ENCODE measurements at places on chromosomes 6 and 20.
A peak's percentile ranks its signal among the peaks of the same experiment; 100 is the strongest.

DNA sequence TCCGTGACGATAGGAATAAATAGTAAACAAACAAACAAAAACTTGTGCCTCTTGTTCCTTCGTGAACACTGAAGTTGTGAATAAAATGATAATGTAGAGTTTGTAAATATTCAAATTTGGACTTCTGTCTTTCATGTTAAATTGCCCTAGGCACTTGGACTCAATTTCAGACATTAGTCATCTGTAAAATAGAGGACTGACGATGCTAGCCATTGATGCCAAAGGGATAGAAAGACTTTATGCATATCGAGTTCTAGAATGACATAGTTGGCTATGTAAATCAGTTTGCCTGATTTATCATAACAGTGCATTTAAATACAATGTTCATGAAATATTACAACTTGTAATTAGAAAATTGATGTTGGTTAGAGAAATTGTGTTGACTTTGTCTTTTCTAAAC is 45.9 kb upstream of the FLRT3 start:
- DNase-seq, result no peak

DNA sequence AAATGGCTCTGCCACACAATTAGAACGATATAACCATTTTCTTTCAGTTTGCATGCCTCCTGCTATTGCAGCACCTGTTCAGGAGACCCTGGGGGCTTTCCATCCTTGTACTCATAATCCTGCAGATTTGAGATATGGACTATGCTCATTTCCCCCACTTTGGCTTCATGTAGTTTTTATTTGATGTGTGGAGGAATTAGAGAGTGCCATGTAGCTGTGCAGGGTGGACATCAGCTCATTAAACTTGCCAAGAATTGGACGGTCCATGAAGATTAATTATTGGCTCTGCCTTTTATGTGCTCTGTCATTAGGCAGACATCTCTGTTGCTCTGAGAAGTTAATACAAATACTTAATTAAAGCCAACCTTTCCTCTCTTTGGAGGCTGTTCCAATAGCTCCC is 66.2 kb upstream of the CD83 start:
- DNase-seq, result no peak

- no peak for DNase-seq
Observed at GRCh38 chr6:165049362-165049761, 260.0 kb downstream of the C6orf118 start.

GRCh38 chr20:50335105-50335504 is 144.5 kb downstream of the CEBPB start:
- DNase-seq, result no peak

DNA sequence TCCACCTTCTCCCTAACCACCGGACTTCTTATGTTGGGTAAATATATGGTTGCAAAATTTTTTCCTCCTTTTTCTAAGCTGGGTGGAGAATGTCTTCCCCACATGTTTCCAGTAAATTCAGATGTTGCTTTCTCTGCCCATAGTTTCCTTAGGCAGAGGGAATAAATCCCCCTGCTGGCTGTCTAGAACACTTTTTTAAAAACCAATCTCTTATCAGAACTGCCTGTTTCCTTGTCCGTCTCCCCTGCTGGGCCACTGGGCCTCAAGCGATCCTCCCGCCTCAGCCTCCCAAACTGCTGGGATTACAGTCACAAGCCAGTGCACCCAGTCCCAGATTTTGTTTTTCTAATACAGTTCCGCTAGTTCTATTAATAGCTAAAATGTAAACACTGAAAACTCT is 9.9 kb upstream of the WFDC2 start:
- no peak for DNase-seq

- DNase-seq, result no peak
Observed at GRCh38 chr20:51473771-51474170, 68.7 kb downstream of the NFATC2 start.

DNA sequence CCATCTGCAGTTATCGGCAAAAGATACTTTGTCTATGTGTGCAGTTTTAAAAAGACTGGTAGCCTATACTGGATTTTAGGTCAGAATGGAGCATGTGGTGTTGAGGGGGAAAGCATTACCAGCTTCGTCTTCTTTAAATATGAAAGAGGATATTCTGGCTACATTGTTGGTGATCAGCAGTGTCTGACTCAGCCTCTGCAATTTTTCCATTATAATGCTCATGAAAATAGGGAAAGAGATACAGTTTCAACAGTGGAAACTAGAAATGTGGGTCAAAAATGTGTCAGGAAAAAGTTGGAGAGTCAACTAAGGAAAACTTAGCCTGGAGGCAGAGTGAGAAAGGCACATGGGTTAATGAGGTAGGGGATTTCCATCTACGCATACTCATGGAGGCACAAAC is 45.2 kb downstream of the HDGFL1 start:
- DNase-seq, result no peak

- no peak for DNase-seq
Observed at GRCh38 chr6:98325366-98325765, 509.0 kb upstream of the POU3F2 start.

GRCh38 chr6:118580585-118581419 is 32.7 kb downstream of the PLN start:
- DNase-seq, result peak; percentile 85

DNA sequence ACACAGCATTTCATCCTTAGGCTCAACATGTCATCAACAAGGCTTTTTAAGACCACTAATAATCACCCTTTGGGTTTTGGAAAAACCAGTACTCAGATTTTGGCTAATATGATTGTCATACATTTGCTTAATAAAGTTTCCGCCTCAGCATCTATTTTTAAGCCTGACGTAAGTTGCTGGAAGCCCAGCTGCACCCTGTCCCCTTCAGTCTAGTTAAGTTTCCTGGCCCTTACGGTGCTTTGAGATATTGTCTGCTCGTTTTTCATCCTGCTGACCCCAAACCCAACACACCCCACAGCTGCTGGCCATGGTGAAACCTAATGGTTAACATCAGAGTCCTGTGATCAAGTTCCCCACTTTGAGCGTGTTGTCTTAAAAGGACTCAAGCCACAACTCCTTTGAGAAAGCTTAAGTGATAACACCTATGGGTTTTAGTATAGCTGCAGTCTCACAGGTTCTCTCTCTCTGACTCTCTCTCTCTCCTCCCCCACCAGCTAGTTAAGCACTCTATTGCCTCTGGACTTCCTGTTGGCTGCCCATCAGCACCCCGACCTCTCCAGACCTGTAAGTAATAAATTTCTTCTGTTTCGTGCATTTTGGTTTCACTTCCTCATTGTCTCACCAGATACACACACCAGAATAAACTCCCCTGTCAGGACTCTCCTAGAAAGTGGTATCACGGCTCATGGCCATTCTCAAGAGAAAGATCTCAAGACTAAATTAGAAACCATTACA is 802.0 kb downstream of the C6orf118 start:
- DNase-seq, result no peak

- DNase-seq, result peak; percentile 11
Observed at GRCh38 chr20:7038029-7038428, 270.5 kb downstream of the BMP2 start.

- DNase-seq, result no peak
Observed at GRCh38 chr20:6126846-6127245, 4.0 kb upstream of the FERMT1 start.

GRCh38 chr20:41361757-41362747 is 4.6 kb downstream of the EMILIN3 start:
- DNase-seq, result no peak

- no peak for DNase-seq
Observed at GRCh38 chr6:127267646-127268625, 1.3 kb downstream of the RNF146 start.

DNA sequence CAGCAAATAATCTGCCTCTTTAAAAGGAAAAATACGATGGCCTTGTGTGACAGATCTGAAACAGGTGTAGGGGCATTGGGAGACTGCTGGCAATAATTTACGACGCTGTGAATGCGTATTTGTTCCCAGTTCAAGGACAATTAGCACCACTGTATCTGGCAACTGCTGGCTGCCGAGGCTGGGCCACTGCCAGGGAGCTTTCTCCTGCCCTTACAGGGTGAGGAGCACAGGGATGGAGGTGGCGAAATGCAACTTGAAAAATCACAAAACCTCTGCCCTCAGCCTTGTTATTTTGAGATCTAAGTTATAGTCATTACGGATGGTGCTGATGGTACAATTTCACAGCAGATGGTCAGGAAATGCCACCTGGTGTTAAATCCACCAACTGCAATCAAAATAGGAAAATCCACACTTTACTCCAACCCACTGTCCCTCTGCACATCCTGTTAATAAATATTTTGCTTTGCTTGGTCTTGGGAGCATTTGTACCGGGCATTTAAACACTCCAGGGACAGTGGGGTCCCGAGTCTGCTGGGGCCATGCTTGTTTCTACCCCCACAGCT is 6.4 kb downstream of the MYLK4 start:
- no peak for DNase-seq

DNA sequence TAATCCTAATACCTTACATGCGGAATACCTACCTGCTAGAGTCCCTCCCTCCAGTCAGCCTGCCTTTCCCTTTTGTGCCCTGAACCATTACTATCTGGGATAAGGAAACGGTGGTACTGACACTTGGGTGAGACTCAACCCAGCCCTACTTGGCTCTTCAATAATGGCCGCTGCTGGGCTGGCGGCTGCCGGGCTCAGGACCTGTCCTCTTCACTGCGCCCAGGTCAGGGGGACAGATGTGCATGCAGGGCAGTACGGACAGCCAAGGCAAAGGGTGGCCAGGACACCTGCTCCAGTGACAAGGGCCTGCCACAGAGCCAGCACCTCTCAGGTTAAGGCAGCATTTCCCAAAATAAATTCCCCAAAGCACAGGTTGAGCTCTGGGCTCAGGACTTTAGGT is 29.9 kb downstream of the UBE2V1 start:
- DNase-seq, result no peak

DNA sequence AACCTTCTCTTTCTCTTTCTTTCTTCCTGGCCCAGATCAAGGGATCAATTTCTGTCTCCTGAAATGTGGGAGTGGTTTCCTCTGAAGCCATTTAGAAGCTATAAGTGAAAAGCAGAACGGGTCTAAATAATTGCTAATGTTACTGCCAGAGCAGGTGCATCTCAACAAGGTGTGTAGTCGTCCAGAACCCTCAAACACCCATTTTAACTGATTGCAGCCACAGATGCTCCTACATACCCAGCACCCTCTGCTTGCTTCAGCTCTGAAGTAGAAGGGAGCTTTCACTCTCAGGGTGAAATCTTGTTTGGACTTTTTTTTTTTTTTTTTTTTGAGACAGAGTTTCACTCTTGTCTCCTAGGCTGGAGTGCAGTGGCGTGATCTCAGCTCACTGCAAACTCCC is 592.1 kb upstream of the ARID1B start:
- DNase-seq, result no peak

- DNase-seq, result no peak
Observed at GRCh38 chr6:160861824-160862223, 129.7 kb upstream of the MAP3K4 start.

DNA sequence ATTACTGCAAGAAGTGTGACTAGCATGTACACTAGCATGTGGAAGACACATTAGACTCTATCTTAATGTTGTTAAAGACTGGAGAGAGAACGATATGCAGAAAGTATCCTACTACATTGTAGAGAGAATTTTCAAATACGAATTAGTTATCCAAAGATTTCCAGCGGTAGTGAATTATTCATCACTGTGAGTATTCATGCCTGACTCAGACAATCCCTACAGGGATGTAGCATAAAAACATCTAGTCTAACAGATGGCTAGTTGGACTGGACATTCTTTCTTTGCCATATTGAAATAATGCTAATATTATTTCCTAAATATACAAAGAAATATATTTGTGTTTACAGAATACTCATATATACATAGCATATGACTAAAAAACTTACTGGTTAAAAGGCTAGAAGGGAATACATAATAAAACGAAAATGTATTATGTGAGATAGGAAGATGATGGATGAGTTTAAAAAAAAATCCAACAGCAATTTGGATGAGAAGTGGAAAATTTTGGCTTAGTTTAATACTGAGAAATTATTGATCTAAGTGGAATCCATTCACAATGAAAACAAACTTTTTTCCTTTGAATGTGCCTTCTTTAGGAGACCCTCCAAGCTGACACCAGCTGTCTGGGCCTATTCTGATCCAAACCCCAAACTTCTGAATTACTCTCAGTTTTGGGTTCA is 580.7 kb downstream of the RFPL4B start:
- DNase-seq, result no peak

DNA sequence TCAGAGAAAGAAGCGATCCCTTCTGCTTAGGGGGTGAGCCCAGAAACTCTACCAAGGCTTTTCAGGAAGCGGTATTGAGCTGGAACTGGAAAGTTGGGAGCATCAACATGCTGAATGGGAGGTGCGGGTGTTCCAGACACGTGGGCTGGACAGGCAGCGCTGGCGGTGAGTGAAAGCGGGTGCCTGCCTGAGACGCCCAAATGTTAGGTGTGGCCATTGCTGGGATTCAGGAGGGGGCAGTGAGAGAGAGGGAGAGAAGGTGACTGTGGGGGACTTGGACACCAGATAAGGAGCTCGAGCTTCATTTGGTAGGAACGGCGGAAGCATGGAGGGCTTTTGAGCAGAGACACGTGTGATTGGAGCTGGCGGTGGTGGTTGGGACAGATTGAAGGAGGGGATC is 157.7 kb downstream of the ZDHHC14 start:
- DNase-seq, result no peak

GRCh38 chr6:79947191-79948186 is at the start of gene ELOVL4:
Gene ELOVL4 (minus strand): TSS chr6:79947553. CDS start chr6:79947279, 274 bp downstream.
- DNase-seq, result peak; percentile 51
